Thoracic aorta (tissue), 2 donors: ENCODE measurements at places on chromosomes 3 and 15. TPM values are rescaled to one million over a fixed set of nuclear protein-coding genes. Genes with fewer than 3 reads are reported as not detected.

Gene ZNF80
- not detected for total RNA-seq

Gene FBXO22
- total RNA-seq: 20.7 TPM

Gene DOCK3
- total RNA-seq: 0.71 TPM

Gene CAMK2N2
- total RNA-seq: not detected

Gene GUCA1C
- not detected for total RNA-seq

Gene GRAMD1C
- 10.7 TPM for total RNA-seq

Gene NOP10
- 88.8 TPM for total RNA-seq

Gene SLC12A8
- total RNA-seq: 4.1 TPM

Gene SKOR1
- 0.78 TPM for total RNA-seq

Gene TGM5
- not detected for total RNA-seq

GRCh38 chr3:188207941-188208515 is 54.1 kb downstream of the LPP start:
- no peaks in the 10 kb centered on the region for H3K27me3 ChIP-seq
- H3K27ac ChIP-seq: peak overlapping the region; percentile 72
- no peak overlapping the region for H3K4me3 ChIP-seq
- no peaks in the 10 kb centered on the region for H3K36me3 ChIP-seq

GRCh38 chr3:152942366-152942765 is 107.4 kb downstream of the P2RY1 start:
- DNase-seq: no peak
- H3K27ac ChIP-seq: no peak overlapping the region
- H3K4me3 ChIP-seq: no peak overlapping the region
- H3K36me3 ChIP-seq: no peaks in the 10 kb centered on the region
- no peaks in the 10 kb centered on the region for H3K27me3 ChIP-seq

GRCh38 chr3:179321668-179322285 is 1.1 kb upstream of the ZNF639 start:
- no peaks in the 10 kb centered on the region for H3K27me3 ChIP-seq
- peak overlapping the region; percentile 96 for H3K27ac ChIP-seq
- H3K4me1 ChIP-seq: peaks cover 15% of the 10 kb centered on the region
- H3K36me3 ChIP-seq: no peaks in the 10 kb centered on the region
- DNase-seq: no peak

- peak overlapping the region; percentile 9 for H3K27ac ChIP-seq
- H3K27me3 ChIP-seq: peaks cover 56% of the 10 kb centered on the region
- no peak overlapping the region for H3K4me3 ChIP-seq
- H3K4me1 ChIP-seq: peaks cover 68% of the 10 kb centered on the region
- no peak for DNase-seq
These were observed 5.1 kb downstream of the ONECUT1 start for GRCh38 chr15:52784799-52785671.

GRCh38 chr3:58271901-58272501 is 34.0 kb upstream of the RPP14 start:
- no peaks in the 10 kb centered on the region for H3K4me1 ChIP-seq
- peak overlapping the region; percentile 47 for H3K27ac ChIP-seq
- H3K4me3 ChIP-seq: no peak overlapping the region
- no peaks in the 10 kb centered on the region for H3K27me3 ChIP-seq

GRCh38 chr3:126439968-126440708 is 35.6 kb downstream of the ZXDC start:
- no peaks in the 10 kb centered on the region for H3K4me1 ChIP-seq
- DNase-seq: no peak
- no peaks in the 10 kb centered on the region for H3K27me3 ChIP-seq
- no peak overlapping the region for H3K27ac ChIP-seq
- no peak overlapping the region for H3K4me3 ChIP-seq
- H3K36me3 ChIP-seq: peaks cover 22% of the 10 kb centered on the region

- peaks cover 2% of the 10 kb centered on the region for H3K4me1 ChIP-seq
- peaks cover 38% of the 10 kb centered on the region for H3K36me3 ChIP-seq
- no peak overlapping the region for H3K4me3 ChIP-seq
- DNase-seq: no peak
These were observed 8.5 kb downstream of the SNRPA1 start for GRCh38 chr15:101286471-101287114.

DNA sequence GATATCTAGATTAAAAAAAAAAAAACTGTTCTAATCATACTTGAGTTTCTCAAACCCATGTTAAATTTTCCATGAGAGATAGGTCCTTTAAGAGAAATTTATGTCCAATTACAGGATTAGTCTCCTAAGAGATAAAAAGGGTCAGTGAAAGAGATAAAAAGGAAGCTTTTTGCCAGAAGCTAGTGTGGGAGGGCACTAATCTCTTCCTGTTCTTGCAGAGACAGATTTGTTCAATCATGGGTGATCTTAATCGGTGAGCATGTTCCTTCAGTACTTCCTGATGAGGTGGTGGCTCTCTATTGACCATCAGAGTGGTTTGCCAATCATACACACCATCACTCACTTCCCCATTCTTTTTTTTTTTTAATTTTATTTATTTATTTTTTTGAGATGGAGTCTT is 16.9 kb upstream of the LPP start:
- no peak overlapping the region for H3K4me3 ChIP-seq
- no peaks in the 10 kb centered on the region for H3K36me3 ChIP-seq
- no peak overlapping the region for H3K27ac ChIP-seq
- no peak for DNase-seq
- peaks cover 6% of the 10 kb centered on the region for H3K4me1 ChIP-seq
- no peaks in the 10 kb centered on the region for H3K27me3 ChIP-seq

DNA sequence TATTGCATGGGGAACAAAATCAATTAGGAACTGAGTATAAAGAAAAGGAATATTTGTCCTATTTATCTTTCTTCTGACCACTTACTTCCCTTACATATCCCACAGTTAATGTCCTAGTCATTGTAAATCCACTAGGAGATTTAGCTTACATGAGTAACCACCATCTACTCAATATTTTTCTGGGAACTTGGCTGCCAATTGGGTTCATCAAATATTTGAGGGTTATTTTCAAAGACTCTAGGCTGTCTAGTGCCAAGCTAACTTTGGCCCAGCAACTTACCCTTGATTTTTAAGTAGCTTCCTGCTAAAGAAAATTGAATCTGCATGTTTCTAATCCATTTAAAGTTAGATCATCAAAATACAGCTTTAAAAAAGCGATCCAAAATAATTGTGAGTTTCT is 362.5 kb upstream of the EPHA3 start:
- H3K4me1 ChIP-seq: no peaks in the 10 kb centered on the region
- H3K4me3 ChIP-seq: no peak overlapping the region
- H3K36me3 ChIP-seq: no peaks in the 10 kb centered on the region
- H3K27ac ChIP-seq: no peak overlapping the region

GRCh38 chr15:88334436-88334835 is 77.9 kb upstream of the NTRK3 start:
- peaks cover 13% of the 10 kb centered on the region for H3K4me1 ChIP-seq
- peak overlapping the region; percentile 6 for H3K27ac ChIP-seq
- H3K36me3 ChIP-seq: no peaks in the 10 kb centered on the region
- DNase-seq: no peak

- no peaks in the 10 kb centered on the region for H3K27me3 ChIP-seq
- H3K4me1 ChIP-seq: peaks cover 9% of the 10 kb centered on the region
- peak overlapping the region; percentile 92 for H3K27ac ChIP-seq
These were observed 18.8 kb upstream of the CHD2 start for GRCh38 chr15:92881211-92881754.

DNA sequence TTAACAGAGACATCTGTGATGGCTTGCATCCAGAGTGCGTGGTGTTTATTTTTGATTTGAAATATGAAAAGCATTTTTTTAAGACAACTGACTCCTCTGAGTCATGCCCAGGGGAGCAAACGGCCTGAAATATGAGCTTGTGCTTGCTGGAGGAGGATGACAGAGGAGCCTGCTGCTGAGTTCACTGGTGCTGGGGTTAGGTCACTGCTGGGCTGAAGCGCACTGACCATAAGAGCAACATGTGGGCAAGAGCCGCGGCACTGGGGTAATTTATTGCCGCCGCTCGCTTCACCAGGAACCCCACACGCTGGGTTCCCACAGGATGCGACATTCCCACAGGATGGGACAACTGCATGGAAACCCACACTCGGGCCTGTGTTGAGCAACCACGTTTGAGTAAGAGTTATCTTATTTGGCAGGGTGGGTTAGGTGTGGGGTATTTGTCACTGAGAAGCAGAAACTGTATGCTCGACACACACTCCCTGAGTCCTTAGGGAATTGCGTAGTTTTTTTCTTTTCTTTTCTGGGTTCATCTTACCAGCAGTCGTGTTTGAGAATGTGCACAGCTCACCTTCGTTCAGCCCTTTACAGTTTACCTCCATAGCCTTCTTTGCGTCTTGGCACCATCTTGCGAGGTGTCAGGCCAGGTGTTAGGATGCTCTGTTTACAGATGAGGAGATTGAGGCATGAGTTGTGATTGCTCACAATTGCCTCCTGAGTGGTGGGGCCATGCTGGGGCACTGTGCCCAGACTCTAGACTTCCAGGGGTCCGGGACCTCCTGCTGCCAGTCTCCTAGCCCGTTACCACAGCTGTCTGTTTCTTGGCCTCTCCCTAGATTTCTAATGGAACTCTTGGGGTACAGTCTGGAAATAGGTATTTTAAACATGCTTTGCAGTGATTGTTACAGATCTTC is 60.4 kb downstream of the SMAD3 start:
- H3K27ac ChIP-seq: peak overlapping the region; percentile 70
- H3K36me3 ChIP-seq: no peaks in the 10 kb centered on the region
- peak; percentile 77 for DNase-seq
- H3K4me1 ChIP-seq: peaks cover 78% of the 10 kb centered on the region
- H3K4me3 ChIP-seq: peak overlapping the region; percentile 28

DNA sequence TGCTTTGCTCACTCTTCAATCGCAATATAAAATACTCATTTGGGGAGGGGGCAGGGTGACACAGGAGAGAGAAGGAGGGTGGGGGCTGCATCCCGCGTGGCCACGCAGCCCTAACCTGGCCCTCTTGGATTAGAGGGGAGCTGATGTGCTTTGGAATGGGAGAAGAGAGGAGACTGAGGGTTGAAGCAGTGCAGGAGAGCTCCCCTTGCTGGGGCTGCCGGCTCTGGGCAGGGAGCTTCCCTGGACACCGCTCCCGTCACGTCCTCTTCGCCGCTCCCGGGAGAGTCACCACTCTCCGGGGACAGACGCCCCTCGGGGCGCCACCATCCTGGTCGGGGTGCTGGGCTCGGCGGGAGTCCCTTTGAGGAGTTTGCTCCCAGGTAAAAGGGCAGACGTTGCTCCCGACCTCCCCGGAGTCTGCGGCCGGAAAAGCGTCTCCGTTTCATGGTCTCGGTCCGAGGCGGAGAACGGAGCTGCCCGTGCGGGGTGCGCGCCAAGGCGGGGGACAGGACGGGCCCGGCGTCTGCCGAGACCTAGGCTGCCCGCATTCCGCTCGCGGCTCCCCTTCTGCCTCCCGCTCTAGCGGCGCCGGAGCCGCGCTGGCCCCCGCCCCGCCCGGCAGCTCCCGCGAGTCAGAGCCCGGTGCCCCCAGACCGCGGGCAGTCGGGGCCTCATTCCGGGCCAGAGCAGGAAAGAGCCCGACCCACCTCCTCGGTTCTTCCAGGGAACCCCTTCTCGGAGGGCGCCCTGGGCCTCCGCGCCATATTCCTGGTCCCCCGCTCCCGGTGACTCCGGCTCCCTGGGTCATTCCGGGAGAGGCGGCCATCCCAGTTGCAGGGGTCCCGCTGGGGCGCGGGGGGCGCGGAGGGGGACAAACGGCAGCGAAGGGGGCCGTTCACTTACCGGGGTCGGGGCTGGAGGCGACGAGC is 603 bp downstream of the SLC7A14 start:
- H3K27ac ChIP-seq: no peak overlapping the region
- peak overlapping the region; percentile 50 for H3K4me3 ChIP-seq
- peaks cover 6% of the 10 kb centered on the region for H3K4me1 ChIP-seq
- no peaks in the 10 kb centered on the region for H3K36me3 ChIP-seq

GRCh38 chr3:126546013-126546412 is 12.7 kb downstream of the C3orf22 start:
- H3K27me3 ChIP-seq: no peaks in the 10 kb centered on the region
- H3K4me1 ChIP-seq: no peaks in the 10 kb centered on the region
- no peak for DNase-seq
- H3K4me3 ChIP-seq: no peak overlapping the region
- no peaks in the 10 kb centered on the region for H3K36me3 ChIP-seq

DNA sequence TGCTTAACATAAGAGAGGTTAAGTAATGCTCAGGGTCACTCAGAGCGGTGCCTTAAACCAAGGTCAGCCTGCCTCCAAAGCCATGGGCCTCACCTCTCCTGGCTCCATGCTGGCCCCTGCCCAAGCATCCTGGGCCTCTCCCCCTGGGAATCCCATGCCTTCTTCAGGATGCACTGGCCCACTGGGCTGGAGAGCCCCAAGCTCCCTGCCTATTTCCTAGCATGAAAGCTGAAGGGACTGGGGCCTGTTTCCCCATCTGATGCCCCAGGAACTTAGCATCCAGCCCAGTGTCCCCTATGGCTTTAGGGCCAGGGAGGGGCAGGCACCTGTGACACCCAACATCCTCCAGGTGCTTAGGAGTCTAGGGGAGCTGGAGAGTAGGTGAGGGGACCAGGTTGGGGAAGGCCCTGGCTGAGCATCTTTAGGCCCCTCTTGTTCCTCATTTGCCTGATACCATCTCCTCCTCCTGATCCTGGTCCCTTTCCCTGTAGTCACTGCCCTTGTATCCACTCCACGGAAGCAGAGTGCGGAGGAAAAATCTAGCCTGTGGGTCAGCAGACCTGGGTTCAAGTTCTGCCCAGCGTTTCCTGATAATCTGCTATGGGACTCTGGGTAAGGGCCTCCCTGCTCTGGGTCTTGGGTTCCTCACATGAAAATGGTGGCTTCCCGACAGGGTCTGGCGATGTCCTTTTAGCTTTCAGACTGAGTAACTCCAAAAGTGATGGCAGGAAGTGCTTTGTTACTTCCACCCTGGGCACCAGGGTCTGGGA is 28.6 kb downstream of the EHD4 start:
- no peak for DNase-seq
- peak overlapping the region; percentile 17 for H3K4me3 ChIP-seq
- H3K4me1 ChIP-seq: peaks cover 38% of the 10 kb centered on the region
- H3K27ac ChIP-seq: peak overlapping the region; percentile 83
- H3K36me3 ChIP-seq: peaks cover 4% of the 10 kb centered on the region
